Endothelial cell (in vitro differentiated cells): ENCODE measurements at places on chromosomes 7 and 10. TPM values are rescaled to one million over a fixed set of nuclear protein-coding genes. Genes with fewer than 3 reads are reported as not detected.

NSMCE4A gene
- 78.3 TPM for total RNA-seq

CXCL12 gene
- total RNA-seq = 0.97 TPM

HOXA10 gene
- not detected for total RNA-seq

C10orf105 gene
- 0.15 TPM for total RNA-seq

OR6V1 gene
- not detected for total RNA-seq

PLCE1 gene
- total RNA-seq = 0.49 TPM

GALNT17 gene
- 0.38 TPM for total RNA-seq

IDI2 gene
- total RNA-seq = not detected

CCDC3 gene
- 26.1 TPM for total RNA-seq

RPP30 gene
- 53.0 TPM for total RNA-seq

KCNH2 gene
- total RNA-seq = 3.4 TPM

GLI3 gene
- 24.9 TPM for total RNA-seq

WDR86 gene
- total RNA-seq = 57.0 TPM

EFCAB10 gene
- total RNA-seq = 0.28 TPM

SKIDA1 gene
- total RNA-seq = 5.9 TPM

GRCh38 chr7:40279991-40280390 is 145.2 kb downstream of the SUGCT start:
- DNase-seq = no peak

GRCh38 chr7:94386416-94386815 is 8.3 kb upstream of the COL1A2 start:
- no peak for DNase-seq

DNA sequence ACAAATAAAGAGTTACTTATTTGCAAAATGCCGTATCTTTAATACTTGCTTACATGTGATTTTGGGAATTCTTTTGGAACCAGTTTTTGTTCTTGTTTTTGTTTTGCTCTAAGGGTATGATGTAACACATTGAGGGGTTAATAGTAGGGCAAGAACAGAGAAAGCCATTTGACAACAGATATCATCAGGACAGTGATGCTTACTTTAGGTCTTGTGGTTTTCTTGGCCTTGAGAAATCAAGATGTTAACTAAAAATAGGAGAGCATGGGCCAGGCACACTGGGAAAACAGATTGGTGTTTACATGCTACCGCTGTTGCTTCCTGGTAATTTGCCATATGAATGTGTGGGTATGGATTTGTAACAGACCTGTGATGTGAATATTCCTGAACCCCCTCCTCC is 3.7 kb downstream of the SAMD8 start:
- no peak for DNase-seq

DNA sequence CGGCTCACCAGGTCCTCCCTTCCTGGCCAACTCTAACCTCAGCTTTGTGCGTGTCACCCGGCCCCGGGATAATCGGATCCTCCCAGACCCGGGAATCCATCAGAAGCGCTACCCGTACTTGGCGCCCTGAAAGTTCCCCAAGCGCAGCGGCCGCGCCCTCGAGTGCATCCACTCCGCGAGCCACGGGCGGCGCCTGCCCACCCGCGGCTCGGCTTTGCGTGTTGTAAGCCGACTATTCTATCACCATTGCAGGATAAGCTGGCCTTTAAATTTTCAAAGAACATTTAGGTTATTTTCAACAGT is 35.7 kb upstream of the EBLN1 start:
- DNase-seq = peak; percentile 29

DNA sequence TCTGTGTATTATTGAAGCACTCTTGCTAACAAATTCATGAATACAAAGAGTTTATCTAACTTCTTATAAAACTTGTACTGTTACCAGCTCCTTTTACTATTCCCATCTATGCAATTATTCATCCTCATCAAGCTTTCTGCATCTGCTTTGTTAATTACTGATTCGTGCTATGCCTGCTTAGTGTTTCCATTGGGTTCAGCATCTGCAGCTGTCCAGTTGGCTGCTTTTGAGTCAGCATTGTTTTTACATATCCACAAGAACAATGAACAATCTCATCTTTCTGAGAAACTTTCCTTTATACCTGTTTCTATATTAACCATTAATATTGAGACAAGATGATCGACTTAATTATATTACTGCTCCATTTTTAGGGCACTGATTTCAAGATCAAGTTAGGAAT is 19.6 kb upstream of the ANLN start:
- DNase-seq = no peak

- DNase-seq = no peak
These were observed 72.6 kb downstream of the JAZF1 start for GRCh38 chr7:28107960-28108359.

DNA sequence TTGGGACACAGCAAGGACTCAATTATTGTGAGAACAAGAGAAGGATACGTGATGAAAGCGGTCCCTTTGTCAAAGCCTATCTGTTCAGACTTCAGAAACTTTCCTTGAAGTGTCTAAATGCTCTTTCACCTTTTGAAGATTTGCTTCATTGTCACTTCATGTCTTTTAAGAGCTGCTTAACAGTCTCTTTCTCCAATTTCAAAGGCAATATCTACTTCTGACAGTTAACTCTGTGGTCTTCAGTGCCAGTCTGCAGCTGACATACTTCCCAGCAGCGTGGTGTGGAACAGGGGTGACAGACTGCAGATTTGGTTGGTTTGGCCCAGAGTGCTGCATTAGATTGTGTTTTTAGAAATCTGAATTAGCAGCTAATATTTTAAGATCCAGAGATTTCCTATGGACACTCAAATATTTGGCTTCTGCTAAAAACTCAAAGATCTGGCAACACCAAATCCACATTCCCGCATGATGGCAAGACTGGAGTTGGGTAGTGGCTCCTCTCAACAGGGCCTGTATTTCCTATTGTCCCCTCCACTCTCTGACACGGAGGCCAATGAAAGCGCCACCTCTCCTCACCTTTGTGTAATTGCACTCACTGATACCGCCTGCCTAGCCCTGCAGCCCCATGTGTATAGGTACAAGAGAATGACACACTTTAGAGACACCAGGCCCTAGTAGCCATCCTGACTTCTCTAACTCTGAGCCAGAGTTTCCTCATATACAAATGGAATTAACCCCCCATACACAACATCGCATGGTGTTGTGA is 11.5 kb downstream of the SCRN1 start:
- peak; percentile 23 for DNase-seq

GRCh38 chr7:43482679-43483252 is 100.1 kb upstream of the STK17A start:
- DNase-seq = no peak

- DNase-seq = no peak
These were observed 2.2 kb downstream of the GUSB start for GRCh38 chr7:65979583-65980477.

DNA sequence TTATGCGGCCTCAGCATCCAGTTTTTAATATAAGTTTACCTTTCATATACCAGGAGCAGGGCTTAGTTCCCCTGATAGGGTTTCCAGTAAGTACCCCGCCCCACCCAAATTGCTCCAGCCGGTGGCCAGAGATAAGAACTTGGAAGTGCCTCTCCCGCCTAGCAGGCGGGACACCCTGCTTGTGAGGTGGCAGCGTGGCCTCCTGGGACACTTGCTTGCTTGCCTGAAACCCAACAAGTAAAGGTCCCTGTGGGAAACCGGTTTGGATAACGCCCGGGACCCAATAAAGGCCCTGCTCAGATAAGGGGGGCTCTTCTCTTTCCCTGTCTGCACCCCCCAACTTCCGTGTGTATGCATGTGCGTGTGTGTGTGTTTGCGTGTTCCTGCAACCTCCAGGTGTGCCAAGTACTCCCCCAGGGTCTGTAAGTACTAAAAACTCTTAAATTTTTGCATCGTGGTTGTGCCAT is 154.3 kb downstream of the ARHGAP21 start:
- DNase-seq = no peak

DNA sequence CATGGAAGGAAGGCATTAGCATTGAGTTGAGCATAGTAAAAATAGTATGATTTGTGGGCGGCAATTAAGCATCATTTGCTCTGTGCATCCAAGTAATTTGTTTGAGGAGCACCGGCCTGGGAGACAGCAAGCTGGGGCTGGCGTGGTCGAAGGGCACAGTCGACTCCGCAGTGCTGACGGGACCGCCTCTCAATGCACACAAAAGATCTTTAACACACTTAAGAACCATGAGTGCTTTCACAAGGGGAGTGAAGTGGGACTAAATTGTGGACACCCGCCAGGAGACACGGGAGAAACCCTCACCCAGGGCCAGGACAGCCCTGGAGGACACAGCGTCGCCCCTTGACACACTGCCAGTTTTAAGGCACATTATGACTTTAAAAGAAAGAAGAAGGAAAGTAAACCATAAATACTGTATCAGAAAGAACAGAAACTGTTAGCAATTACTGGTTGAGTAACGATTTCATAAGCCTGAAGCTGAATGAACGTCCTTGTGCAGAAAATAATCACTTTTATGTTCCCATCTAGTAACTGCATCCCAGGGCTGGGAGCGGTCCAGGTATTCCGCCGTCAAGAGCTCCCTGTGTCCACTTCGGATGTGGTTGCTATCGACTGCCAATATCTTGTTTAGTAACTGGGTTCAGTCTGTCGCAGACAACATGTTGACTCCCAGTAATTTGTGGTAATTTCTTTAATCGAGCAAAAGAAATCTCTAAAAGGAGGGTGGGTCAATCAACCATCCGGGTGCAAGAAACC is 102.1 kb downstream of the EBF3 start:
- DNase-seq = no peak

GRCh38 chr10:114115661-114116445 is 58.1 kb downstream of the CCDC186 start:
- no peak for DNase-seq

- DNase-seq = peak; percentile 22
These were observed 57.3 kb downstream of the MAPK8 start for GRCh38 chr10:48363617-48364355.

GRCh38 chr10:44244745-44245600 is 139.9 kb downstream of the CXCL12 start:
- no peak for DNase-seq

GRCh38 chr7:99833289-99833877 is 5.6 kb downstream of the CYP3A43 start:
- no peak for DNase-seq

GRCh38 chr10:128519581-128519980 is 393.4 kb upstream of the MKI67 start:
- no peak for DNase-seq

DNA sequence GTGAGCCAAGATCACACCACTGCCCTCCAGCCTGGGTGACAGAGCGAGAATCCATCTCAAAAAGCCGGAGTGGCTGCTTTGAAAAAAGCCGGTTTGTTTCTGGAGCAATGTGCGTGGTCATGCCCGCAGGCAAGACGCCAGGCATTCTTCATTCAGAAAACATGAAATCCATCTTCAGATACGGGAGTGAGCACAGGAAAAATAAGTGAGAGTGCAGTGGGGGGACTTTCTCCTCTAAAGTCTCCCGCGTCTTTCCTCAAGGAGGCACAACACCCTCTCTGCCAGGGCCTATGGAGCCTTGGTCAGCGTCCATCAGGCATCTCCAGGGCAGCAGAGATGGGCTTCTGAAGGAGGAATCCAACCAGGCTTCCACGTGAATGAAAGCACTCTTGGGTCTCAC is 62.3 kb upstream of the DGKI start:
- no peak for DNase-seq

GRCh38 chr10:109920016-109920415 is 3.3 kb downstream of the XPNPEP1 start:
- no peak for DNase-seq

DNA sequence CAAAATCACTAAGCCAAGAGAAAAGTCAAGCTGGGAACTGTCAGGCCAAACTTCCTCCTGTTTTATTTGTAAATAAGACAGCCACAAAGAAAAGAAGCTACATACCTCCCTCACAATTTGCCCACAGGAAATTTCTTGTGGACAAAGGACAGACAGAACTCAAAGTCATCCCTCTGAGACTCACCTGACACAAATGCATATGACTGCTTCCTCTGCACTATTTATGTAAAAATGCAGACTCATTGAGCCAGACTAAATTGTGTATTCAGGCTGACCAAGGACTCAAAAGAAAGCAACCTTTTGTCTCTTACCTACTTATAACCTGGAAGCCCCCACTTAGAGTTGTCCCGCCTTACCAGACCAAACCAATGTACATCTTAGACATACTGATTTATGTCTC is 11.8 kb downstream of the TOMM7 start:
- DNase-seq = no peak

- no peak for DNase-seq
These were observed 547.1 kb upstream of the ANKRD30A start for GRCh38 chr10:36578306-36578705.

DNA sequence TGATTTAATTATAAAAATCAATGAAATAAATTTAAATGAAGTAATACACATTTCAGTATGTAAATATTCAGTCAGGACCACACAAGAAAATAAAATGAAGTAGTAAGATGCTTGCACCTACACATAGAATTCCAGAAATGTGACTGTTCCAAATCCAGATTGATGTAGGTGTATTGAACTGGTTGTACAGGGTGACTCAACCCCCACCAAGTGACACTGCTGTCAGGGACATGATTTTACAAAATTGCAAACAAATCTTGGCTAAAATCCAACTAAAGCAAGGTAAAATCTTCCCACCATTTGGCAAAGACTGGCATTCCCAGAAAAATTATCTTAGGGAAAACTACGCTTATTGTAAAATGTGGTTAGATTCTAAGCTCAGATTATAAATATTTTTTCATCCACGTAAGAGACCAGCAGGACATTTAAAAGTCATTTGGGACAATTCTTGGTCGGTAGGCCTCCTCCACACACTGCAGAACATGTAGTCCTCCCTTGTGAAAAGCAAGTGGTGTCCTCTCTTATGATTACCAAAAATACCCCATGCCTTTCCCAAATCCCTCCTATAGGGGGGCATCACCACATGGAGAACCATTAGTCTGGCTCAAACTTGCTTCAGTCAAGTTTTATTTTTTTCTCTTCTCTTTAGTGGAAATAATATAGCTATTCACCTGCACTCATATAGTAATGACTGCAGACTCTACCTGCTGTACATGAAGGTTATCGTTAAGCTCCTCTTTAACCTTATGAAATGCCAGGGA is 287.1 kb upstream of the SMIM30 start:
- no peak for DNase-seq

GRCh38 chr10:129365767-129366402 is 101.2 kb upstream of the MGMT start:
- no peak for DNase-seq

- DNase-seq = no peak
These were observed 441.3 kb upstream of the MKI67 start for GRCh38 chr10:128567551-128567950.

- DNase-seq = no peak
These were observed 147.0 kb downstream of the TCF7L2 start for GRCh38 chr10:113097036-113097435.

GRCh38 chr7:36038063-36038721 is 114.9 kb upstream of the EEPD1 start:
- no peak for DNase-seq

- DNase-seq = peak; percentile 75
These were observed 860 bp downstream of the SEC31B start for GRCh38 chr10:100518761-100519241.

GRCh38 chr10:105797234-105797890 is 1156.3 kb downstream of the SORCS3 start:
- no peak for DNase-seq
